ENCODE measurements at places on chromosomes 2 and 18. TPM values are rescaled to one million over a fixed set of nuclear protein-coding genes. Genes with fewer than 3 reads are reported as not detected.

DNA sequence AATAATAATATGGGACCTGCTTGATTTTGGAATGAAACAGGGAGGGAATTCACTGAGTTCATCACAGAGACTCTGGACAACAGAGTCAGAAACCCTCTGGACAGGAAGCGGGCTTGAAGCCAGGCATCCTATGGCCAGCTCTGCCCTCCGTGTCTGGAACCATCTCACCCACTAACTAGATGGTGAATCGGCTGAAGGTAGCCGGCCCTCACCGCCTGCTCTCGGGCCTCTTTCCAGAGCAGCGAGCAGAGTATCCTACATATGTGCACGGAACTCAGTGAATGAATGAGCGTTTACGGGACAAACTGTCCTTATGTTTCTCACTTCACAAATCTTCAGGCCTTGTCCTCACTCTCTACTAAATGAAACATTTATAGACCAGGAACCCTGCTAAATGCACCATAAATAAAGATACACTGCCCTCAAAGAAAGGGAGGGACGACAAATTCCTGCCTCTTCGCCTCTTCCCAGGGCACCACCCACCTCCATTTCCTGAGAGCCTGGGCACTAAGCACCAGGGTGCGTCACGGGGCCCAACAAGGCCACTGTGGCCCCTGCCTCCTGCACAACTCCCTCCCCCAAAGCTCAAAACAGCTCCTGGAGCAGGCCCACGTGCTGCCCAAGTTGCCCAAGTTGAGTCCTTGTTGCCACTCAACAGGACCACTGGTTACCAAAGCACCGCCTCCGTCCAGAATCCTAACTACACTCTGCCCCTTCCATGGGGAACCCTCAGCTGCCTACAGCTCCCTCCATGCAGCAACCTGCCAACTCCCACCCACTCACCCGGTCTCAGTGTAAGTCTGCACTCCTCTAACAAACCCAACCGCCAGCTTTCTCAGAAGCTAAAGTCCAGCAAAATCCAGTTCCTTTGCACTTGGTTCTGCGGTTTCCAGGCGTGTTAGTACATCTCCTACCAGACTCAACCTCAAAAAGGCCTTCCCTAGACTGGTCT, 1.7 kb downstream of the TBC1D8 start:
- peaks cover 11% of the 10 kb centered on the region for H3K4me1 ChIP-seq
- no peak for DNase-seq
- no peak overlapping the region for H3K27ac ChIP-seq
- peak overlapping the region; percentile 63 for H3K4me3 ChIP-seq
- H3K36me3 ChIP-seq, result no peaks in the 10 kb centered on the region

DNA sequence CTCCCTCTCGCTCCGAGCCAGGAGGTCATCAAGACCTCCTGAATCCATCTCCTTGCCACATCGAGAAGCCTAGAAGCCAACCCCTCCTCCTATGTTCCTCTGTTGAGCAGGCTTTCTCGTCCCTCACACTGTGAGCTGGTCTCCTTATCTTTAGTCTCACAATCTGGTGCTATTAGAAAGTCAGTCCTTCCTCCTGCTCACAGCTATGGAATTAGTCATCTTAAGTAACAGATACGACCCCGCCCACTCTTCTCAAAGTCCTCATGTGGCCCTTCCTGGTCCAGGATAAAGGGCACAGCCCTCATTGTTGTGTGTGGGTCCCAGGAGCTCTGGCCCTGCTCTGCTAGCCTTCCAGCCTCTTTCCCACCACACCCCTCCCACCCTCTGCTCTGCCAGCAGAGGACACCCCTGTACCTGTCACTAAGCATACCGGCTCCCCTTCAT, 41.4 kb upstream of the TRIB2 start:
- no peaks in the 10 kb centered on the region for H3K27me3 ChIP-seq
- no peak for DNase-seq
- no peaks in the 10 kb centered on the region for H3K4me1 ChIP-seq
- H3K36me3 ChIP-seq, result no peaks in the 10 kb centered on the region
- no peak overlapping the region for H3K4me3 ChIP-seq

DNA sequence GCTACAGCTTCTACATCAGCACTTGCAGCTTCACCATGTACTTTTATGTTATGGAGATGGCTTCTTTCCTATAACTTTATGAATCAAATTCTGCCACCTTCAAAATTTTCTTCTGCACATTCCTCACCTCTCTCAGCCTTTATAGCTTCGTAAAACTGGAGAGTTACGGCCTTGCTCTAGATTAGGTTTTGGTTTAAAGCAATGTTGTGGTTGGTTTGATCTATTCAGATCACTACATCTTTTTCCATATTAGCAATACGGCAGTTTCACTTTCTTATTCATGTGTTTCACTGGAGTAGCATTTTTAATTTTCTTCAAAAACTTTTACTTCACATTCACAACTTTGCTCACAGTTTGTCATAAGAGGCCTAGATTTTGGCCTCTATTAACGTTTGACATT, 242.9 kb upstream of the GYPC start:
- H3K27me3 ChIP-seq, result peaks cover 6% of the 10 kb centered on the region
- no peaks in the 10 kb centered on the region for H3K36me3 ChIP-seq
- H3K4me1 ChIP-seq, result peaks cover 9% of the 10 kb centered on the region
- no peak overlapping the region for H3K4me3 ChIP-seq
- DNase-seq, result no peak

Gene CMPK2
- 7.4 TPM for total RNA-seq

- H3K27me3 ChIP-seq, result no peaks in the 10 kb centered on the region
- no peak overlapping the region for H3K27ac ChIP-seq
- no peak for DNase-seq
- no peaks in the 10 kb centered on the region for H3K4me1 ChIP-seq
These were observed 552.3 kb upstream of the SETBP1 start for GRCh38 chr18:44128365-44128764.

- no peaks in the 10 kb centered on the region for H3K27me3 ChIP-seq
- H3K4me1 ChIP-seq, result peaks cover 24% of the 10 kb centered on the region
- no peak overlapping the region for H3K27ac ChIP-seq
- no peak for DNase-seq
- H3K36me3 ChIP-seq, result peaks cover 19% of the 10 kb centered on the region
These were observed 722 bp downstream of the MAP4K4 start for GRCh38 chr2:101698014-101698843.

- no peak for DNase-seq
- no peaks in the 10 kb centered on the region for H3K4me1 ChIP-seq
- no peaks in the 10 kb centered on the region for H3K27me3 ChIP-seq
- peaks cover 12% of the 10 kb centered on the region for H3K36me3 ChIP-seq
- no peak overlapping the region for H3K27ac ChIP-seq
These were observed 96.8 kb downstream of the DTNB start for GRCh38 chr2:25576596-25576995.

DNA sequence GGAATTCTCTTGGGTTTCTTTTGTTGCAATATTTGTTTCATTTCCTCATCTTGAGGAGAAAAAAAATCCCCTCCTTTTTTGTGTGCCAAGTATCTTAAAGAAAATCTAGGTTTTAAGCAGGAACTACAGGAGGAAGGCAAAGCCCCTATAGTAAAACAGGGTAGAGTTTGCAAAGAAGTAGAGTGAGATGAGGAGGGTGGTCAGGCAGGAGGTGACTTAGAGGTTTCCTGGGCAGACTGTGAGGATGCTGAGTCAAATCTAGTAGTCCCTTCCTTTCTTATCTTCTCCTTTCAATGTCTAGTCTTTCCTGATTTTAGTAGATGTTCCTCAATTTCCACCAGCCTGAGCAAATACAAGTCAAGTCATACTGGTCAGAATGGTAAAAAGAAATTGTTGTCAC, 222.5 kb downstream of the PMAIP1 start:
- DNase-seq, result no peak
- no peak overlapping the region for H3K27ac ChIP-seq
- no peaks in the 10 kb centered on the region for H3K27me3 ChIP-seq
- no peaks in the 10 kb centered on the region for H3K4me1 ChIP-seq
- no peak overlapping the region for H3K4me3 ChIP-seq

Gene GNLY
- 141 TPM for total RNA-seq

DNA sequence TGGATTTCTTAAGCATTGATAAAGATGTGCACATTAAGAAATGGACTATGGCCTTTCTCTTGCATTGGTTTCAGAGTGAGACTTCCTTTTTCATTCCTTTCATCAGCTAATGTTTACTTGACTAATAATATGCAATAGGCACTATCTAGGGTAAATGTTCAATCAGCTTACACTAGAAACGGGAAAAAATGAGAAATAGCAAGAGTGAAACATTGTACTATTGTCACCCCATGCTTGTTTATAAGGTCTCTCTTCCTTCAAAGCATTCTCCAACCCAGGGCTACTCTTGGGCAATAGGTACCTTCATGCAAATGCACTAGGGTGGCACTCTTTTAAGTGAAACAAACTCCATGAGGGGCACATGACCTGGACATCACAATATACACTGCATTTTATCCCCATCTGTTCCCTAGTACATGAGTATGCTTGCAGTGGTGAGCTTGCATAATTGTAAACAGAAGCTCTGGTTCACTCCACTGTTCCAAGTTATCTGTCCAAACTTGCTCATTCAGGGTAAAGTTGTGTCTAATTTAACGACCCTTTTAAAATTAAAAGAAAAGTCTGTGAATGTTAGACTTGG, 402.3 kb downstream of the ERBB4 start:
- H3K4me3 ChIP-seq, result no peak overlapping the region
- no peaks in the 10 kb centered on the region for H3K4me1 ChIP-seq
- H3K36me3 ChIP-seq, result no peaks in the 10 kb centered on the region
- no peak overlapping the region for H3K27ac ChIP-seq

DNA sequence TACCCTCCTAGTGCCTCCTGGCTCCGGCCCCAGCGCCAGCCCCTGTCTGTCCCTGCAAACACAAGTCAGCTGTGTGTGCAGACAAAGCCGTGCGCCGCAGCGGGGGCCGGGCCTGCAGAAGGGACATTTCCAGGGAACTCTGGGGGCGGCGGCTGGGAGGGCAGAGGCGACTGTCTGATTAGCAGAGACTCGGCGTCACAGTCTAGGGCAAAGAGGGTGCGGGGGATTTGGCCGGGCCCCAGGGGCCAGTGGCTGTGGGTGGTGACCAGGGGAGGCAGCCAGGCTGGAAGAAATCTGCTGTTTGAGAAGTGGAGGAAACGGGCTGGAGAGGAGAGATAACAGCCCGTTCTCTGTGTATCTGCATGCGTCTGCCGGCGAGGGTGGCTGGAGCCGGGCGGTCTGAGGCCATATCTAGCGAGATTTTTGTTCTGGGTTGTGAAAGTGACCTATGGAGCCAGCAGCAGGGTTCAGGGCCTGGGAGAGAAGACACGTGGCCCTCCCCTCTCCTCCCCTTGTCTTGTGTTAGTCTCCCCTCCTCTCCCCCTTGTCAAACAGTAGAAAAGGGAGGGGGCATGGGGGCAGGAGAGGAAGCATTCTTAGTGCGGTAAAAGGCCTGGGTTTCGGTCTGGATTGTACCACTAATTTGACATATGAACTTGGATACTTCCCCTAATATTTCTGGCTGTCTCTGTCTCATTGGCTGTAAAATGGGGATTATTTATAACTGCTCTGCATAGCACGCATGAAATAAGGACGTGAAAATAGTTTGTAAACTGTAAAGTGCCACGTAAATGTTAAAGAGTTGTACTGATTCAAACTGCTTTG, 169.4 kb downstream of the SMAD7 start:
- H3K27ac ChIP-seq, result no peak overlapping the region
- no peak overlapping the region for H3K4me3 ChIP-seq
- no peak for DNase-seq
- H3K4me1 ChIP-seq, result peaks cover 35% of the 10 kb centered on the region
- H3K27me3 ChIP-seq, result no peaks in the 10 kb centered on the region

DNA sequence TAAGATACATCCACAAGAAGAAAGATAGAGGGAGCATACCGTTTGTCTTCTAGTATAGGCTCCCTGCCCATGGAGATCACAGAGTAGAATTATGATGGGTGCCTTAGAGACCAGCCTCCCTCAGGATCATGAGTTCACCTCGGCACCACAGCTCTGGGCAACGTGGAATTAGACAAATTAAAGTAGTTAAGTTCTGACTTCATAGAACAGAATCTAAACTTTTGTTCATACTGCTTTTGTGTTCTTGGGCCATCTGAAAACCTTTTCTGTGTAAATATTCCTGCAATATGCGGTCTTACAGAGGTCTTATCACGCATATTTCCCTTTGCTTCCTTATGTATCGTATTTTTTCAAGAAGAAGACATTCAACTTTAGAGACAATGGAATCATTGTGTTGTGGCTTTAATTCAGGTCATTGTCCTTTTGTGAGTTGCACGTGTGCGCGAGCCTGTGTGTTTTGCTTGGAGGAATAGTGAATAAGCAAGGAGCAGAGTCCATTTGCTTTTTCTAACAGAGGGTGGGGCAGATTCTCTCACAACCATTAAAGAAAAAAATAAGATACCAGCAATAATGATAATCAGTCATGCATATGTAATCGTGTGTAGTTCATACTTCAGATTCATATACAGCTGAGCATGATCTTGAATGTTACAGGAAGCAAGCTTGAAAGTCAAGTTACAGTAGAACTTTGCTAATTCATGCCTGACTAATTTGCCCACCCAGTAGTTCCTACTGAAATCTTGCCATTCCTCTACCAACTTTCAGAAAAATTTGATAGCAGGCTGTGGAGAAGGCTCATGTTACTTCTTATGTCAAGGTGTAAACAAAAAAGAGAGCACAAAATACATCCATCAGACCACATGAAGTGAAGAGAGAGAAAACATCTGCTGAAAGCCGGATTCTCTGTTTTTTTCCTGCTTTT, 243.6 kb downstream of the NEDD4L start:
- H3K27ac ChIP-seq, result no peak overlapping the region
- H3K27me3 ChIP-seq, result peaks cover 8% of the 10 kb centered on the region
- DNase-seq, result no peak

Gene FIGN
- total RNA-seq, result not detected

DNA sequence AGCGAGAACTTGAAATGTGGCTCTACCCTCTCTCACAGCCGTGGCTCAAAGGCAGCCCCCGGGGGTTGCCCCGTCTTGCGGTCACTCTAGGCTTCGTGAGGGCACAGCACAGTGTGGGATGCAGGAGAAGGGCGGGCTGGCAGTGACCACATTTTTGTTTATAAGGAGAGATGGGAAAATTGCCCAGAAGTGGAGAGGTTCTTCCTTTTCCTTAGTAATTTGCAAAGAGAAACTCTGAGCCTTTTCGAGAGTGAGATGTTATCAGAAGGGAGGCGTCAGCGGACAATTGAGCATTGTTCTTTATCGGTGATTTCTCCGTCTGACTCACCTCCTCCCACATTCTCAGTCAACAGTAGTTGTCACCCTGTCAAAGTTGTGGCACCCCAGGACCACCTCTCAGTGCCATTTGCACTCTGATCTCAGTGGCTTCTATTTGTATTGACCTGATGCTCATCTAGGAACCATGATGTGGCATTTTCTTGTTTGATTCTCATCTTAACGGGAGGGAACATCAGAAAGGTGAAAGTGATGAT, 89.6 kb downstream of the ACAA2 start:
- H3K4me3 ChIP-seq, result peak overlapping the region; percentile 21
- H3K4me1 ChIP-seq, result peaks cover 16% of the 10 kb centered on the region
- peaks cover 26% of the 10 kb centered on the region for H3K27me3 ChIP-seq

GRCh38 chr18:10030816-10031541, 117.2 kb downstream of the VAPA start:
- no peak for DNase-seq
- no peak overlapping the region for H3K27ac ChIP-seq
- H3K4me3 ChIP-seq, result no peak overlapping the region
- H3K36me3 ChIP-seq, result no peaks in the 10 kb centered on the region
- peaks cover 15% of the 10 kb centered on the region for H3K27me3 ChIP-seq
- no peaks in the 10 kb centered on the region for H3K4me1 ChIP-seq

All from activated T-helper 1 cell treated with anti-CD3 and anti-CD28 coated beads, Interleukin-12 subunit alpha, Interleukin-12 subunit beta, Interleukin-2, Interleukin-4 antibody, amounts not matched to agents 30 ng/mL and 10 ng/mL and 1 ng/mL, durations not matched to agents 14 hours and 24 hours and 36 hours (primary cell).